ENCODE measurements at places on chromosomes 7 and 10.
A peak's percentile ranks its signal among the peaks of the same experiment; 100 is the strongest.

DNA sequence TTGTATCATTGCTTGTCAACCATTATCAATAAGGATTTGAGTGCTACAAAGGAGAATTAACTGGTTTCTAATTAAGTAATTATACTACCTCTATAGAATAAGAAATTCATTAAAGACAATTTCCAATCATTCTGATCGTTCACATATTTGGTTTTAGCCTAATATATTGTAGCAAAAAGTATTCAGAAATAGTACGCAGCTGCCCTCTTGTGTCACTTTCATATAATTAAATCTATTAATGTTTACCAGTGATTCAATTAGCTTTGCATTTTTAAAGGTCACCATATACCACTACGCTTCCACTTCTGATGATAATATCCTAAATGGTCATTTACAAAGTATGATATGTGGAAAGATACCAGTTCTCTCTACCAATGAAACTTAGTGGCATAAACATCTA lies 128.3 kb downstream of the NEBL start:
- DNase-seq = no peak

GRCh38 chr7:103528152-103528551 lies 82.1 kb upstream of the SLC26A5 start:
- DNase-seq = no peak

DNA sequence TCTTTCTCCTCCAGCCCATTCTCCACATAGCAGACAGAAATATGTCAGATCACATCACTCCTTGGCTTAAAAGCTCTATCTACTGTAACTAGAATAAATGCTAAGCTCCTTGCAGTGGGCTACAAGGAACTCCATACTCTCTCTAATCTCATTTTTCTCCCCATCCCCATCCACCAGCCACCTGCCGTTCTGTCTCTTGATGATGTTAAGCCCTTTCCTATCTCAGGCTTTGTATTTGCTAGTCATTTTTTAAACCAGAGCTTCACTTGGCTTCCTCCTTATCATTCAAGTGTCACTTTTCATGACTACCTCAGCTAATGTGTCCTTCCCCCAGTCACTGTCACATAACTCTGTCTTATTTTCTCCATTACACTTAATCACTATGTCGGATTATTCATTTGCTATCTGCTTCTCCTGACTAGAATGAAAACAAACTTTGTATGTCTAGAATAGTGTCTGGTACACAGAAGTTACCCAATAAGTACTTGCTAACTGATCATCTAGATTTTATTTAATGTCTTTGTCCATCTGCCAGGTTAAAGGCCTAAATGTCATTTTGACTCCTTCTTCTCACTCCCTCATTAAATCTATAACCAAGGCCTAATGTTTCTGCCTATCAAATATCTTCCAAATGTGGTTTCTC lies 87.2 kb upstream of the RPA3 start:
- DNase-seq = no peak

- DNase-seq = peak; percentile 88
These were observed 27.2 kb upstream of the BEND7 start for GRCh38 chr10:13555884-13556510.

DNA sequence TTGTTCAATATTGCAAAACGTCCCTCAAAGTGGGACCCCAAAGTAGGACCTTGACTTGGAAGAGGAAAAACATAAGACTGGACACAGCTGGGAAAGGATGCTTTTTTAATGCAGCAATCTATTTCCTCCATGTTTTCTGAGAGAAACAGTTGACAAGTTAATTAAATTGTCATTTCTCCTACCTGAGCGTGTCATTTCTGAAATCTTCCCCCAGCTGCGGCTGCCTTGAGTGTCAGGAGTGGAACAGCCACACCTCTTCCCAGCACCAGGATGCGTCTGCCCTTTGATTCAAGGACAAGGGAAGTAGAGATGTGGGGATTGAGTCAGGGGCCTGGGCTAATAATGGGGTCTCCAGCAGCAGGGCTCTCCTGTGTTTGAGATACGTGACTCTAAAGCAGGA lies 171.3 kb downstream of the HECW1 start:
- DNase-seq = no peak

GRCh38 chr7:132321387-132321786 lies 254.9 kb downstream of the PLXNA4 start:
- no peak for DNase-seq
